ENCODE measurements at places on chromosomes 12 and 14. TPM values are rescaled to one million over a fixed set of nuclear protein-coding genes. Genes with fewer than 3 reads are reported as not detected.

The HPD gene
- 2.0 TPM for polyA plus RNA-seq

The CLEC6A gene
- polyA plus RNA-seq, result not detected

GRCh38 chr12:2432856-2433255 lies 361.9 kb upstream of the FKBP4 start:
- DNase-seq, result no peak

DNA sequence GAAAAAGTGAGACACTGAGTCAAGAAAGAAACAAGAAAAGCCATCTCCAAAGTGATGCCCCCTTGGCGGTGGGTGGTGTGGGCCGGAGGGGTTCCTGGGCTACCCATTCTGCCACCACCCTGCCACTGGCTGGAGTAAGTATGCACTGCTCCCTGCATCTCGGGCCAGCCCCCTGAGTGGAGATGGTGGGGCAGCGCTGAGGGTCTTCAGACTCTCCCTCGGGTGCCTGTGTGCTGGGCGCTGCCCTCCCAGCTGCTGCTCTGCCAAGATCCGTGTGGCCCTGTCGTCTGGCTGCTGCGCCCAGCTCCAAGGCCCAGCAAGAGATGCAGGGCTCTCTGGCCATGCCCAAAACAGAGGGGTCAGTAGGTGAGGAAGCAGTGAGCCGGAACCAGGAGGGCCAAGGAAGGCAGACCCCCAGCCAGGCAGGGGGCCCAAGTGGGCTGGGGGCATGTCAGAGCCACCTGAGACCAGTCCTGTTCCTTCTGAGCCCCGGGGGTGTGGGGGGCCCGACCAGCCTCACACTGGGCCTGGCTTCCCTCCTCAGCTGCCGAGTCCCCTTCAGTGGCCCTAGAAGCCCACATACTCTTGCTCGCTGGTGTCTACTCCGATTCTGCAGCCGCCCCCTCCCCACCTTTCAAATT lies 5.2 kb downstream of the GPR132 start:
- no peak for DNase-seq

DNA sequence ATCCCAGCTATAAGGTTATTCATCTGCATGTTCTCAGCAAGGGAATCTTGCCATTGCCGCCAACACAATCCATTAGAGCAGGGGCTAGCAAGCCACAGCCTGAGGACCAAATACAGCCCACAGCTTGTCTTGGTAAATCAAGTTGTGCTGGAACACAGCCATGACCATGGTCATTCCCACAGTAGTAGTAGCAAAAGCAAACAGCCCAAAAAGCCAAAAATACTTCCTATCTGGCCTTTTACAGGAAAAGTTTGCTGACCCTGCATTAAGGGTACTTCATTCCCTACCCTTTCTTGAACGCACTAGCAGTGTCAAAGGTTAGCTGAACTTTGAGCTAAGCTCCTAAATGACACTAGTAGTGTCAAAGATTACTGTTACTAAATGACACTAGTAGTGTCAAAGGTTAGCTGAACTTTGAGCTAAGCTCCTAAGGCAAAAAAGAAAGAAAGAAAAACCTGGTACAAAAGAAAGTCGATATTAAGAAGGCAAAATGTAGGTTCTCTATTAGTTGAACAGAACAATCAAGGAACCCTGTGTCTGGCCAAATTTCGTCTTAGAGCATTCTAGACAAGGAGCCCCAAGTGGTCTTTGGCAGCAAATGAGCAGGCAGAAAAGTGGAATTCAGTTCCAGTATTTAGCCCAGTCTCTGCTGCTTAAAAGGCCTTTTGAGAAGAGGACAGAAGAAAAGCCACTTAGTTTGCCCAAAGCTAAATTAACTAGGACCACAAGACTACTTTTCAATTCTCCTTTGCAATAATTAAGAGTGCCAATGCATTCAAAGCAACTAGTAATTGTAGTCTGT lies 67.7 kb downstream of the NT5DC3 start:
- DNase-seq, result no peak

DNA sequence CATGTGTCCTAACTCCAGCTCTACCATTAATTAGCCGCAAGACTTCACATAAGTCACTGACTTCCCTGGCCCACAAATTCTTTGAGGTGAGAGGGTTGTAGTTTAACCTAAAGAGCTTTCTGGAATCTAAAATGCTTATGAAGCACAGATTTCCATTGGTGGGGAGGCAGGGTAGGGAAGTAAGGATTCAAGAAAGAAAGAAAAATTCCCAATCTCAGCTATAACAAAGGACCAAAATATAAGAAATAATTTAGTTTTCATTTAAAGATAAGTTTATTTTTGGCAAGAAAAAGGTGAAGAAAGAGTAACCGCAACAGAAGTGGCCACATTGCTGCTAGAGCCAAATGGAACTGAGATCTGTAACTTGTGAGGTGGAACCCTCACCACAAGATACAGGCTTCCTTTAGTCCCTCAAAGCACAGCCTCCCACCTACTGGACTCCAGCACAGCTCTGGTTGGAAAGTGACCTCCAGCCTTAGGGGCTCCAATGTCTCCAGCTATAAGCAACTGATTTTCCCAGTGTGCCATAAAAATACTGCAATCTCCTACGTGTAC lies 23.6 kb downstream of the DAD1 start:
- no peak for DNase-seq

Measured in right cardiac atrium (tissue), 5 donors.